Fibroblast of skin of scalp (primary cell): ENCODE measurements at places on chromosomes 2 and 18.
A peak's percentile ranks its signal among the peaks of the same experiment; 100 is the strongest.

GRCh38 chr2:241232736-241233575 lies 44.5 kb downstream of the ANO7 start:
- DNase-seq: no peak

DNA sequence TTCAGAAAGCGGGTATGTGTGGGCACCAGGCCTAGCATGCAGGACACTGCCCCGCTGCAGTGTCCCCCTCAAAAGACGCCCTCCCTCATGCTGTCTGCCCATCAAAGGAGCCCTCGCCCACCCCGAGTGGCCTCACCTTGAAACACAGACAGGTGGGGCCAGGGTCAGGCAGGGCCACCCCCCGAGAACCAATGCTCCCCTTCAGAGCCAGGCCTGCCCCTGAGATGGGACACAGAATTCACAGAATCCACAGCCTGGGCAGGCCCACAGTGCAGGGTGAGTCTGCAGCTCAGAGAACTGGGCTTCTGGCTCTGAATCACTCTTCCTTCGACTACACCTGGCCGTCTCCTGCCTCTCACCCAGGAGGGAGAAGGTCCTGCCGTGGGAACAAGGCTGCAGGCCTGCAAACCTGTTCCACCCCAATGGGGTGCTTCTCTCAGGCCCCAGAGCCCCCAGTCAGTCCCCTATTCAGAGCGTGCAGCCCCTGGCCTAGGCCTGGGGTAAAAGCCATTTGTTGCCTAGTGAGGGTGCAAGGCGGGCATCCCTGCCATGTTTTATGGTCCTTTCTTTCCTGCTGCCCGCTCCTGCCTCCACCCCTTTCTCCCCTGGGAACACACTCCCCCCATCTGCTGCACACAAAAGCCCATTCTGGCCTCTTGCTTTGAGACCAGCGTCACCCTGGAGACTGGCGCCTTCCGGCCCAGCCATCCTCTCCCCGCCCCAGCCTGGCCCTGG lies 11.3 kb upstream of the ARHGEF4 start:
- DNase-seq: no peak

GRCh38 chr2:195363496-195363895 lies 293.5 kb upstream of the SLC39A10 start:
- DNase-seq: peak; percentile 14

- DNase-seq: no peak
Observed at GRCh38 chr2:54589340-54590215, 133.5 kb downstream of the SPTBN1 start.
